Stimulated activated CD4-positive, alpha-beta T cell treated with anti-CD3 and anti-CD28 coated beads, Interleukin-1b, Interleukin-23, amount 100 ng/mL, for 4 hours (primary cell): ENCODE measurements at places on chromosomes 12 and 14.

DNA sequence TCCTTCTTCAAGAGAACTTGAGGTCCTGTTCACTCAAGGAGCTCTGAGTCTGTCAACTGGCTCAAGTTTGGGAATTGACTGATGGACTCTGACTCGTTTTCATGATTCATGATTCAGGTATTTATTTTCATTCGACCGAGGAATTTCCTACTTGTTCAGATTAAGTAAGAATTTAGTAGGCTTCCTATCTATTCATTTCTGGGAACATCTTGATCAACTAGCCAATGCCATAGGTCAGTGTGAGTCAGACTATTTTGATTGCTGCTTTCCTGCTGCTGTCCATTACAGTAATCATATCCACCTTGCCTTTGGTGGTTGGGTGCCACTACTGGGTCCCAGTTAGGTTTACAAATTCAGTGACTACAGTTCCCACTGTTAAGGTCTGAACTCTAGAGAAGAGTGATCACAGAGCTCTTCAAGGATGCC lies 6.1 kb downstream of the FAM186A start:
- no peak for DNase-seq

DNA sequence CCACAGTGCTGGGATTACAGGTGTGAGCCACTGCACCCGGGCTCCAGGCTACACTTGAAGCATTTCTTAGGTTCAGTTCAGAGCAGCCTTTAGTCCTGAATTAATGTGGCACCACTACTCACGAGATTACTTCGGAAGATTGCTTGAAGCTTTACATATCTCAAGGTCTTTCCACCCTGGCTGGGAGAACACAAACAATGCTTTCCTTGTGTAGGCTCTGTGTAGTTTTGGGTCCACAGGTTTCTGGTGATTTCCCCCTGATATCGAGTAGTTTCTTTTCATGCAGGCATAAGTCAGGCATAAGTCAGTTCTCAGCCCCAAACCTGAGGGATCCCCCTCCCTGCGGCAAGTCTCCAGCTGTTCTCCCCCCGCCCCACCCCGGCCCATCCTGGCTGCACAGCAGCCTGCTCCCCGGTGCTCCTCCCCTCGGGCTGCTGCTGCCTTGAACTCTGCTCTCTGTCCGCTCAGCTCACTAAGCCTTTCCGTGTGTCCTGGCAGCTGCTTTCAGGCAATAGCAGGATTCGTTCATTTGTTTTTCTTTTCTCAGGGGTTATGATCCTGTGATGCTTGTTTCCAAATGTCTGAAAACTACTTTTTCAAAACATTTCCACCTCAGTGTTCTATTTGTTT lies 417.7 kb downstream of the TMEM121 start:
- DNase-seq = no peak

- no peak for DNase-seq
These were observed 58.8 kb downstream of the TMX1 start for GRCh38 chr14:51298895-51299294.

GRCh38 chr14:99041141-99041819 lies 230.7 kb downstream of the BCL11B start:
- no peak for DNase-seq

DNA sequence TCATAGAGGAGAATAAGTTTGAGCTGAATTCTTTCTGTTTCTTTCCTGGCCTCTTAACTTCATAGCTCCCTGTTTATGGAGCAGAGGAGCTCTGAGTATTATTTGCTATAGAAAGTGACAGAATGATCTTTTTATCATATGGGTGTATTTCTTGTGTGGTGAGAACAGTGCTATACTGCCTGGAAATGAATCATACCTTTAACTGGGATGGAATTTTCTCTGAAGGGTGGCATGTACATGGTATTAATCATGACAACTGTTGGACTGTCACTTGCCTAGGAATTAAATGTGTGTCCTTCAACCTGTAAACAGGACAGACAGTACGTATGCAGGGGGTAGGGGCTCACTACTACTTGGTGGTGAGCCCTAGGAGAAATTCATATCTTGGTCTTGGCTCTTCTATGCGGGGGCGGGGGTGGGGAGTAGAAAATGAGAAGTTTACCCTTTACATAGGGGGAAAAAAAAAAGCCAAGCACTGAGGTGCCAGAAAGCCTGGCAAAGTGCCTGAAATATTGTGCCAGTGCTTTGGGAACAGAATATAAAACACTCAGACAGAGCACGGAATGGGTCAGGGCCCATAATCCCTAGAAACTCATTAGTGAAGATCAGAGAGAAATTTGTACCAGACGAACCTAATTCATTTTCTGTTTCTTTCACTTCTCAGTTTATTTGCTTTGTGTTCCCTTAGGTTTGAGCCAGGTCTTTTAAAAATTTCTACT lies 33.8 kb downstream of the ARMH4 start:
- no peak for DNase-seq

GRCh38 chr12:28135801-28136439 lies 54.3 kb upstream of the CCDC91 start:
- DNase-seq = no peak

DNA sequence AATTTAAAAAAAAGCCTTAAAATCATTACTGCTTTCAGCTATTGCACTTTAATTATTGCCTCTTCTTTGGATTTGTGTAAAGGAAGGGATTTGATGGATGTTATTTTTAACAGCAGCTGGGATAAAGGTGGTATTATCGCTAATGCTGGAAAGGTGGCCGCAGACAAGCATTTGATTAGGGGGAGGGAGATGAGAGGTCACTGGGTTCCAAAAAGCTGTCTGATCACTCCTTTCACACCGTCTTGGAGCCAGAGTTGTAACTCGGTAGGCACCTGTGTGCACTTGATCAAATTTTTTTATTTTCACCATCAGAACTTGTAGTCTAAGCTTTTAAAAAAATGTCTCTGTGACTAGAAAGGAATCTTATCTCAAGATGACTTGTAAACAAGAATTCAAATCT lies 99.8 kb downstream of the AKAP6 start:
- DNase-seq = no peak

DNA sequence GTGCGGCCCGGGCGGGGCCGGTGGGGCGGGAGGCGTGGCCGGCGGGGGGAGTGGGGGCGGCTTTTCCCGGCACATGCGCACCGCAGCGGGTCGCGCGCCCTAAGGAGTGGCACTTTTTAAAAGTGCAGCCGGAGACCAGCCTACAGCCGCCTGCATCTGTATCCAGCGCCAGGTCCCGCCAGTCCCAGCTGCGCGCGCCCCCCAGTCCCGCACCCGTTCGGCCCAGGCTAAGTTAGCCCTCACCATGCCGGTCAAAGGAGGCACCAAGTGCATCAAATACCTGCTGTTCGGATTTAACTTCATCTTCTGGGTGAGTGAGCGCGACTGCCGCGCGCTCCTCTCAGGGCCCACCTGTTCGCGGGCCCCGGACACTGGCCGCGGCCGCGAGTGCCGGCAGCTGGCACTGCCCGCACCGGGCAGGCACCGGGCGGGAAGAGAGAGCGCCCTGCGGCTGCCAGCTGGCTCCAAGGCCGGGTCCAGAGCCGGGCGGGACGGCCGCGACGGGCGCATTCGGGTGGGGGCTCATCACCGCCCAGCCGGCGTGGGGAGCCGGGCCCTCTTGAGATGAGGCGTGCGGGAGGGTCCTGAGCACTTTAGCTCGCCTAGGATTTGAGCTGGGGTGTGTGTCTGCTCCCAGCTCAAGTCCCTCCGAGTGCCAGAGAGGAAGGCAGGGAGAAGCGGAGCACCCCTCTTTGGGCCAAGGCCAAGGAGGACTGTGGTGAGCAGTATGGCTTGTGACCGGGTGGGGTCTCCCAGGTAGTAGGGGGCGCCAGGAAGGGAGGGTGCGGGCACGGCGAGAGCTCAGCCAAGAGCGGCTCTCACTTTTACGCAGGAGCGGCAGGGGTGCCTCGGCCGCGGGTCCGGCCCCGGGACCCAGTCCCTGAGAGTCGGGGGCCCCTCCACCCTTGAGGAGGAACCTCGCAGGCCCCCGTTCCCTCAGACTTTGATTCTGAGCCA lies at the start of gene CD9:
CD9 (plus strand) TSS at position 145 of the 957 bp plus-strand sequence; CDS start at position 245, 100 bp downstream.
- DNase-seq = peak; percentile 42

DNA sequence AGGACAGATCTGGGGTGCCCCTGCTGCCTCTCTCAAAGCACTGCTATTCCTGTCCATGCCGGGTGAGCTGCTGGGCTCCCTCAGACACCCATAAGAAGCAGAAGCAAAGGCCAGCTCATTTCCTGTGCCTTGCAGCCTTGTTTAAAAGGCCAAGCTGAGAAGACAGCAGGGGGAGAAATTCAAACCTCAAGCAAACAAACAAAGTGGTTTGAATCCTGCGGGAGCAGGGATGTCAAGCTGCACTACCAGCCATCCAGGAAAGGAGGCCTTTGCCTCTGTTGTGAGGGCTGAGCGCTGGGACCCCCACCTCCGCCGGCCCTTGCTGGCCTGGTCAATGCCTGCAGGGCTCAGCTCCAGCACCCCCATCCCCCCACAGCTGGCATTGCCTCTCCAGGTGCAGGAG lies 176.5 kb downstream of the PIWIL1 start:
- no peak for DNase-seq

DNA sequence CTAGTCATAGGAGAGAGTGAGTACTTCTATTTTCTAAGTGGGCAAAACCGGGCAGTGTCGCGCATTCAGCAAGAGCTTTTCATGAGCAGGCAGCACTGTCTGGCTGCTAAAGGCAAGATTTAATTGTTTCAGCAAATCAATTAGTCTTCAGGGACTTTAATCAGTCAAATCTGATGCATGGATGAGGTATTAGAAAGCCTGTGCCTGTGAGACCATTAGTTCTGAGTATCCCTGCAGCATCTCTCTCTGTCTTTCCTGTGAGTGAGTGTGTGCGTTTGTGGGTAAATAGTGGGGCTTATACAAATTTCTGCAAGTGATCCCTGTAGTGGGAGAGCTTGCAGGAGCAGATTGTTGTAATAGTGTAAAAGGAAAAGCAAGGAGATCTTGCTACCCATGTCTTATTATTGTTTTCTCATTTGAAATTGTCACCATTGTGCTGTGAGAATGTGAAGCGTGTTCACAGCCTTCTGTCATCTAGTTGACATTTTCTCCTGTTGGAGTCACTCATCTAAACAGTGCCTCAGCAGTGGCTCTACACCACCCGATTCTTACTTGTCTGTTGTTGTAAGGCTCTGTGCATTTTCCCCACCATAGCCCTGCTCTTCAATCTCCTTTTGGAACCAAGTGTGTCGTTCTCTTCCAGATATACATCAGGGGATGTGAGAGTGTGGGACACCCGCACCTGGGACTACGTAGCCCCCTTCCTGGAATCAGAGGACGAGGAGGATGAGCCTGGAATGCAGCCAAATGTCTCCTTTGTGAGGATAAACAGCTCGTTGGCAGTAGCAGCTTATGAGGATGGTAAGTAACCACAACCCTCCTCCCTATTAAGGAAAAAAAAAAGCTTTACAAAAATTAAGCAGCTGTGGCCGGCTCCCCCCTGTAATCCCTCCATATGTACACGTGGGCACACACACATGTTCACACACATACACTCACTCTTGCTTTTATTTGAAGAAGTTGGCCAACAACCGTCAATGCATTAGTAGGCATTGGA lies 53.6 kb downstream of the FBXW8 start:
- DNase-seq = no peak

DNA sequence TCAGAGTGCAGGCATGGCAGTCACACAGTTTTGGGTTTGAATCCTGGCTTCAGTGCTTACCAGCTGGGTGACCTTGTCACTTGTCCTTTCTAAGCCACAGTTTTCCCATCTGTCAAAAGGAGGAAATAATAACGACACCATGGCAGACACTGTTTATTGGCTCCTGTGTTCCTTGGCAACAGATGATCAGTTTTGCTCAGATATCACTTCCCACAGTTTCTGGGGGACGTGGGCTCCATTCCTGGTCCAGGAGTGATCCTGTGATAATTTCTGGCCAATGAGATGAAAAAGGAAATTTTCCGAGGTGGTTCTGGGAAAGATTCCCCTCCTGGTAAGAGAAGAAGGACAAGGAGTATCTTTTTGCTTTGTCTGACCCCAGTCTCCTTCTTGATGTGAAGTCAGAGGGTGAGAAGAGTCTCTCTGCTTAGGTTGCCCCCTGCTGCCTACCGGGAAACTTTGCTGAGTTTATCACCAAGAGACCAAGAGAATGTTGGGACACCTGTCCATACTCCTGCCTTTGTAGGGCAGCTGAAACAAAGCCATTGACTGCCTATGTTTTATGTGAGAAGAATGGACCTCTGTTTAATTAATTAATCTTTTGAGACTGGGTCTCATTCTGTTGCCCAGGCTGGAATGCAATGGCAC lies 178.9 kb upstream of the NRXN3 start:
- DNase-seq = no peak

GRCh38 chr14:58571769-58572472 lies 65.8 kb upstream of the DACT1 start:
- peak; percentile 35 for DNase-seq

- no peak for DNase-seq
These were observed 174.2 kb downstream of the PPM1H start for GRCh38 chr12:62760779-62761178.
